ENCODE measurements at places on chromosomes 6 and 20. TPM values are rescaled to one million over a fixed set of nuclear protein-coding genes. Genes with fewer than 3 reads are reported as not detected.
A peak's percentile ranks its signal among the peaks of the same experiment; 100 is the strongest.

- DNase-seq: no peak
Measured at GRCh38 chr6:144123421-144123820, 26.9 kb upstream of the STX11 start.

- DNase-seq: no peak
Measured at GRCh38 chr6:30020626-30021025, 40.4 kb upstream of the POLR1H start.

DNA sequence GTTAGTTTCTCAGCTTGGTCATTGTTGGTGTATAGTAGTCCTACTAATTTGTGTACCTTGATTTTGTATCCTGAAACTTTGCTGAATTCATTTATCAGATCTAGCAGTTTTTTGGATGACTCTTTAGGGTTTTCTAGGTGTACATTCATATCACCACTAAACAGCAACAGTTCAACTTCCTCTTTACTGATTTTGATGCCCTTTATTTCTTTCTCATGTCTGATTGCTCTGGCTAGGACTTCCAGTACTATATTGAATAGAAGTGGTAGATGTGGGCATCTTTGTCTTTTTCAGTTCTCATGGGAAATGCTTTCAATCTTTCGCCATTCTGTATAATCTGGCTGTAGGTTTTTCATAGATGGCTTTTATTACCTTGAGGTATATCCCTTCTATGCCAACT, 61.3 kb upstream of the HEY2 start:
- no peak for DNase-seq

- DNase-seq: peak; percentile 28
Measured at GRCh38 chr6:11264100-11264499, 31.6 kb upstream of the NEDD9 start.

GRCh38 chr20:60078351-60079250, 120.4 kb downstream of the CDH26 start:
- DNase-seq: no peak

The ADA gene
- 32.8 TPM for total RNA-seq

The SSTR4 gene
- total RNA-seq: not detected

The PAX1 gene
- total RNA-seq: not detected

Measured in activated CD8-positive, alpha-beta T cell treated with anti-CD3 and anti-CD28 coated beads for 36 hours (primary cell).